Activated T-helper 17 cell treated with anti-CD3 and anti-CD28 coated beads, Interleukin-2, amount 50 U/mL, for 72 hours (primary cell): ENCODE measurements at places on chromosomes 13 and 19. TPM values are rescaled to one million over a fixed set of nuclear protein-coding genes. Genes with fewer than 3 reads are reported as not detected.

- no peak for ATAC-seq
Measured at GRCh38 chr13:80430561-80430960, 89.6 kb upstream of the SPRY2 start.

DNA sequence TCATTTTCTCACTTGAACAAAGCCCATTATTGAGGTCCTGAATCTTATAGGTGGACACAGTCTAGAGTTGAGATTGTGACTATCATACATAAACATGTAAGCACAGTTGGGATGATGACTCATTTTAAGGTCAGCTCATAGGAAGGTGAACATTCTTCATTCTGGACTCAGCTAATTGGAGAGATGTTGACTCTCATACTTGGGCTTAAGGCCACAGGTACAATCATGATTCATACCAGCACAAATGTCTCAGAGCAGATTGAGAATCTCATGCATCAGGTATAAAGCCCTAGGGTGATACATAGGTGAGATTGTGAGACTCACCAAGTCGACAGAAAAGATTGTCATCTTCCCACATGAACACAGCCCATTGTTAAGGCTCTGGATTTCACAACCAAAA lies 62.3 kb upstream of the ZNF724 start:
- ATAC-seq, result peak; percentile 57

The GPC6 gene
- not detected for total RNA-seq

The EFNA2 gene
- not detected for total RNA-seq

GRCh38 chr19:18164072-18164471 lies 9.5 kb upstream of the IFI30 start:
- ATAC-seq, result no peak

DNA sequence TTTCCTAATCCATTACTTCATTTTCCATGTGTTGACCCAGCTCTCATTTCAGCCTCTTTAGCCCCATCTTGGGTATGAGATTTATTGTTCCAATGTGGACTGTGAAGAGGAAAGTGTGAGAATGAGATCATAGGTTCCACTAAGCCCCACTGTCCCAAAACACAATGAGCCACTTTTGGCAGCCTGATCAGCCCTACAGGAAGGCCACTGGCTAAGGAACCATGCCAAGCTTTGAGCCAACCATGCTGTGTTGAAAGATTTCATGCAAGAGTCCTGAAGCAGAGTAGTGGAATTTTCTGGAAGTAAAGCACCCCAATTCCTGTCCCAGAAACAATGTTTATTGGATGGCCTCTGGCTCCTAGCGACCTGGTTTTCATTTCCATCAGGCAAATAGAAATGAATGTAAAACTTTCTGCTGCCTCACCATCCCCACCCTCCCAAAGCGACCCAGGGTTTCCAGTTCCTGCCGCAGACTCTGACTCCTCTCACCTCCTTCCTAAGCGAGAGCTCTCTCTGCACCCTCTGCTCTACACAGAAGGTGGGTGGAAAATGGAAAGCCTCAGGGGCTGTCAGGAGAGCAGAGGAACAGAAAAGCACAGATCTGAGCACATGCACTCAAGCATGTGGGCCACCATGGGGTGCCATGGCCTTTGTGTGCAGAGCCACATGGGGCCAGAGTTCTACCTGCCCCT lies 73.1 kb downstream of the KCTD12 start:
- ATAC-seq, result no peak

- no peak for ATAC-seq
Measured at GRCh38 chr13:60066226-60066625, 97.5 kb downstream of the DIAPH3 start.

The ZNF878 gene
- total RNA-seq, result not detected

GRCh38 chr13:49667773-49668172 lies 23.5 kb downstream of the EBPL start:
- ATAC-seq, result no peak

DNA sequence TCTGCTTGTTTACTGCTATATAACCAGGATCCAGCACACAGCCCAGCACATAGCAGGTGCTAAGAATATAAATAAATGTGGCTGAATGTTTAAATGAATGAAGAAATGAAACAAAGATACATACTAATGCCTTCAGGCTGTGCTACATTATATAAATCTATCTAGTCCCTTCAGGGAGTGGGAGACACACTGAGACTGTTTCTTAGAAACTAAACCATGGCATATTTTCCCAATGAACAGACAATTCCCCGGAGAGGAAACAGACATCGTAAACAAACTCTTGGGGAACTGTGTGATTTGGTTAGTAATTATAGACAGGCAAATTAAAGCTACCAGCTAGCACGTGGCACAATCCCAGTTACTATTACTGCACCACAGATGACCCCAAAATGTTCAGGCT lies 9.7 kb upstream of the FEM1A start:
- no peak for ATAC-seq

The SLC7A1 gene
- total RNA-seq, result 114 TPM

DNA sequence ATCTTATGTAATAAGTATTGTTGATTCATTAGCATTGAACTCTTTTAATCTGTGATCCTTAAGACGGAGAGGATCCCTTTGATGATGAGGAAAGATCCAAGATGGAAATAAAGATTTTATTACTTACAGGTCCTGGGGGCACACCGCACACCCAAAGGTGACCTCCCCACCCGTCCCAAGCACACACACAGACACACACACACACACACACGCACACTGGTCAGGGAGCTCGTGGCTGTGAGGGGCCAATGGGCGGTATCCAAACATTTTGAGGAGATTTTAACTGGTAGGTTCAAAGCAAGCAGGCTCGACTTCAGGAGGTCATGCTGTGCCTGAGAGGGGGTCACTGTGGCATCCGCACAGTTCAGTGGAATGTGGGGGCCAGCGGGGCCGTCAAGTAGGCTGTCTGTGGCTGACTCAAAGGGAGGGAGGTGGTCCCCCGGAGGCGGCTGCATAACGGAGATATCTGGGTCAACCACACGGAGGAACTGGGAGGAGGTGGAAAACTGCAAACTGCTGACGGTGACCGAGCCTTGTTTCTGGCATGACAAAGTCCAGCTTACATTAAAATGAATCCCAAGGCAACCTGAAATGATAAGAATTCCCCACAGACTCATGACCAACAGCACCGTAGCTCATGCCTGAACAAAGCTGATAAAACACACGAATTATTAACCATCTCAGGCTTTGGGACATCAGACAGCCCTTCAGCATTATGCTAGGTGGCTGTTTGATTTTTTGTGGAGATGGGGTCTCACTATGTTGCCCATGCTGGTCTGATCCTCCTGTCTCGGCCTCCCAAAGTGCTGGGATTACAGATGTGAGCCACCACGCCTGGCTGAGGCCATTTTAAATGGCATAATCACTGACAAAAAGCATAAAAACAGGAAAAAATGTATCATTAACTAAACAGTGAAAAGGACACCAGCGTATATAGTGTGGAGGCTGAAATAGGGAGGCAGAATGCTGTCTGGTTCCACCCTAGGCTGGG lies 20.9 kb upstream of the SIGLEC11 start:
- ATAC-seq, result no peak

DNA sequence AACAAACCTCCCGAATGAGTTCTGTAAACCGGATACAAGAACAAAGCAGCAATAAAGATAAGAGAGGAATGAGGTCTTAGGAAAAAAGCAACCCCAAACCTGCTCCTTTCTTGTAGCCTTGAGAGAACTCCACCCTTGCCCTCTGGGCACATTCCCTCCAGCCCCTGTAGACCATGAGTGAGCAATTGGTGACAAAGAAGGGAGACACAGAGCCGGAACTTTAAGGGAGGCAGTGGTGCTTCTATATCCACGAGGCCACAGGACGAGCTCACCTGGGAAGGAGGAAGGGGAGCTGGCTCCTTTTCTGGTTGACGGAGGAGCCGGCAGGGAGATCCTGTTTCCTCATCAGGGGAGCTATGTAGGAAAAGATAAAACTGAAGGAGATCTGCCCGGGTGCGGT lies 13.0 kb downstream of the BRME1 start:
- ATAC-seq, result no peak

- ATAC-seq, result no peak
Measured at GRCh38 chr19:3163943-3164342, 14.6 kb upstream of the S1PR4 start.

DNA sequence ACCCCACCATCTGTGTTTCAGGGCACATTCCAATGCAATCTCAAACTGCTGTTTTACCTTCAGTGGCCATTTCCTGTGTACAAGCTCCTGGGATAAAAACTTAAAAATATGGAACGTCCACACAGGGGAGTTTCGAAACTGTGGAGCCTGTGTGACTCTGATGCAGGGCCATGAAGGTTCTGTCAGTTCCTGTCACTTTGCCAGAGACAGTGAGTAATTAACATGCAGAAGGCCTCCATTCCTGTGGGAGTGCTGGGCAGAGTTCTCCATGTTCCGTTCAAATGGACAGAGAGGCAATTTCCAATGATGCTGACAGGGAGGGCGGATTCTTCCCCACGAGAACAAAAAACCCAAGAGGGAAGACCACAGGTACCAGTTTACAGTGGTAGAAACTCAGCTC lies 24.4 kb downstream of the WDR88 start:
- no peak for ATAC-seq

- no peak for ATAC-seq
Measured at GRCh38 chr13:72565893-72566292, 161.5 kb downstream of the MZT1 start.

DNA sequence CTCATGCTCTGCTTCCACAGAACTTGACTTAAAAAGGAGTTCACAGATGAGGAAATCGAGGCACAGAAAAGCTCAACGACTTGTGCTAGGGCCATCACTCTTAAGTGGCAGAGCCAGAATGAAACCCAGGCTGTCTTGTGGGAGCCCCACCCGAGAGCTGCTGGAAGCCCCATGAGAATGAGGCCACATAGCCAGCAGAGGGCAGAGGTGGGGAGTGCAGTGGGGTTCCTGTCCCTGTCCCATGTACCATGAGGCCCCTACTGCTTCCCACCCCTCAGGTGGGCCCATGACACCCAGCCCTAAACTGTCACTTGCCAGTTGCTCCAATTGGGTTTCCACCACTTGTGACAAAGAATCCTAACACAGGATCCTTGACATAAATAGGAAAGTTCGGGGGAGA lies 175.9 kb downstream of the IRS2 start:
- ATAC-seq, result peak; percentile 44

DNA sequence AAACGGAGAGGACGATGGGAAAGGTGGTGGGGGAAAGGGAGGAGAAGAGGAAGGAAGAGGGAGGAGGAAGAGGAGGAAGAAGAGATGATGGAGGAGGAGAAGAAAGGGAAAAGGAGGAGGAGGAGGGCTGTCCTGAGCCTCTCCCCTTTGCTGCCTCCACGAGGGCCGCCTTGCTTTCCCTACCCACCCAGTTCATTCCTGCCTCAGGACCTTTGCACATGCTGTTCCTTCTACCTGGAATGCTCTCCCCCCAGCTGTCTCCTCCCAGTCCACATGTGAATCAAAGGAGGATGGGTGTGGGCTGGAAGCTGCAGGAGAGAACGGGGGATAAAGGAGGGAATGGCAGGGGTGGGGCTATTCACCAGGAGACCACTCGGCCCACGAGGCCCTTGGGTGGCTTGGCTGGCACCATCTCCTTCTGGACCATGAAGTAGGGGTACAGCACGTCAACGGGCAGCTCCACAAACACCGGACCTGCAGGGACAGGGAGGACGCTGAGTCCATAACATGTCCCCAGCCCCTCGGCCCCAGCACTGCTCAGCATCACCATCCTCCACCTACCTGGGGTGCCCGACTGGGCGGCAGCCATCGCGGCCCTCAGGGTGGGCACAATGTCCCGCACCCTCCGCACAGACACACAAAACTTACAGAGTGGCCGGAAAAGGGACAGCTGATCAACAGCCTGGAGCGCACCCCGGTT lies 15.3 kb downstream of the SYDE1 start:
- no peak for ATAC-seq

DNA sequence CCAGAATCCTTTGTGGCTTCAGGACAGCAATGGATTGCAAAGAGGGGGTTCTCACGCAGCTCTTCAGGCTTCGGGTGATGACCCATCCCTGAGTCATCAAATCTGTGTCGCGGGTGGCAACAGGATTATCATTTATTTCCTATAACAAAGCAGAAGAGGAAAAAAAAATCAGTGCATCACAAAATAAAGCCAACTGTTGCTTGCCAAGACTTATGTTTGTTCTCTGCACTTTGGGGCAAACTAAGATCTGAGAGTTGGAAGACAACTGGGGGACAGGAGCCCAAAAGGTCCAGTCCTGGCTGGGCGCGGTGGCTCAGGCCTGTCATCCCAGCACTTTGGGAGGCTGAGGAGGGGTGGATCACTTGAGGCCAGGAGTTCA lies 6.4 kb downstream of the GNA15 start:
- ATAC-seq, result peak; percentile 71

The NLRP9 gene
- total RNA-seq, result not detected

The CALR gene
- total RNA-seq, result 502 TPM

GRCh38 chr19:39173502-39173991 lies 23.2 kb upstream of the NCCRP1 start:
- no peak for ATAC-seq

DNA sequence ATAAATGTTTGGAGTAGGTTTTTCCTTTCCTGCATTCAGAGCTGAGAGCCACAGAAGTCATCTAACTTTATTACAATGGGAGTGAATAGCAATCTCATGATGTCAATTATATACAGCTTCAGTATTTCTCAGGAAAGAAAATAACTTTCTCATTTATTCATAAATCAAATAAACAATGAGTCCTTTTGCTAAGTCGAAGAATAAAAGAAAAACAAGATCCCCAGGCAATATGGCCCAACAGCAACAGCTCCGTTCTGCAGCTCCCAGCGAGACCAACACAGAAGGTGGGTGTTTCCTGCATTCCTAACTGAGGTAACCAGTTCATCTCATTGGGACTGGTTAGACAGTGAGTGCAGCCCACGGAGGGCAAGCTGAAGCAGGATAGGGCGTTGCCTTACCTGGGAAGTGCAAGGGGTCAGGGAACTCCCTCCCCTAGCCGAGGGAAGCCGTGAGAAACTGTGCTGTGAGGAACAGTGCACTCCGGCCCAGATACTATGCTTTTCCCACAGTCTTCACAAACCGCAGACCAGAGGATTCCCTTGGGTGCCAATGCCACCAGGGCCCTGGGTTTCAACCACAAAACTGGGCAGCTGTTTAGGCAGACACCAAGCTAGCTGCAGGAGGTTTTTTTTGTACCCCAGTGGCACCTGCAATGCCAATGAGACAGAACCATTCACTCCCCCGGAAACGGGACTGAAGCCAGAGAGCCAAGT lies 128.2 kb downstream of the SLITRK1 start:
- no peak for ATAC-seq

The MEIOSIN gene
- not detected for total RNA-seq

The TRIM28 gene
- 336 TPM for total RNA-seq

DNA sequence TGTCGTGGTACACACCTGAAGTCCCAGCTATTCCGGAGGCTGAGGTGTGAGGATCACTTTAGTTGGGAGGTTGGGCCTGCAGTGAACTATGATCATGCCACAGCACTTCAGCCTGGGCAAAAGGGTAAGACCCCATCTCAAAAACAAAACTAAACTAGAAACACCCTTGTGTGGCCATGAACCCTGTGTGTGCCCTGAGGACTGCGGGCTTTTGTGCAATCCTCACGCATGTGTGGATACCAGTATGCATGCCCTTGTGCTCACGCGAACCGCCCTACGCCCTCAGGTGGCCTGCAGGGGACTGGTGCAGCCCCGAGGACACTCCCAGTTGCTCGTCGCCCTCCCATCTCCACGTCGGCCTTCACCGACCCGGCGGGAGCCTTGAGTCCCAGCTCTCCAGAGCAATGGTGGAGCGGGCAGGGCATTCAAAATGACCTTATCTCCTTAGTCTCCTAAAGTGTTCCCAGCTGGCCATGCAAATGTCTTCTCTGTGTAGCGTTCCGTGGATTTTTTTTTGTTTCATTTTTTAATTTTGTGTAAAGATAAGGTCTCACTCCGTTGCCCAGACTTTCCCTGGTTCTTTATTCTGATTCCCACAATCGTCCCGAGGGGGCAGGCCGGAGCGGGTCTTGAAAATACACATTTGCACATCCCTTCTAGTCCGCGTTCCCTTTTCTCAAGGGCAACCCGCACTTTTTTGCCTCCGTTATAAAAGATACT lies 868 bp upstream of the EGLN2 start:
- peak; percentile 54 for ATAC-seq

The KLK1 gene
- total RNA-seq, result 2.0 TPM
